Stimulated activated CD8-positive, alpha-beta memory T cell treated with anti-CD3 and anti-CD28 coated beads, Interleukin-4, amount 100 ng/mL, for 1 hour (primary cell): ENCODE measurements at places on chromosomes 5 and 9.

DNA sequence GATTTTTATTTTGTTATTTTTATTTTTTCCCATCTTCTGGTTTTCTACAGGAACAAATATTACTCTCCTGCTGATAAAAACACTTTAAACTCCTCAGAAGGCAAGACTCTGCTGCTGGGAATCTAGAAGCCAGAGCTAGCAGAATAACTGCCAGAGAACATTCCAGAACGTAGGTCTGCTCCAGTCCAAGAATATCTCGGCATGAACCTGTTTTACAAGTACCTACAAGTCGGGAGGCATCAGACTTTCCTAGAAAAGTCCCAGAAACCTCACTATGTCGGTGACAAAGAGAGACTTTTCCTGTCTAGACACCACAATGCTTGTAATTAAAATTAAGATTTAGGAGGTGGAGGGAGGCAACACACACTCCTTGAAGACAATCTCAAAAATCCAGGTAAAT lies 41.4 kb downstream of the FABP6 start:
- no peak for DNase-seq

GRCh38 chr9:91451431-91452270 lies 28.0 kb upstream of the NFIL3 start:
- DNase-seq = no peak

DNA sequence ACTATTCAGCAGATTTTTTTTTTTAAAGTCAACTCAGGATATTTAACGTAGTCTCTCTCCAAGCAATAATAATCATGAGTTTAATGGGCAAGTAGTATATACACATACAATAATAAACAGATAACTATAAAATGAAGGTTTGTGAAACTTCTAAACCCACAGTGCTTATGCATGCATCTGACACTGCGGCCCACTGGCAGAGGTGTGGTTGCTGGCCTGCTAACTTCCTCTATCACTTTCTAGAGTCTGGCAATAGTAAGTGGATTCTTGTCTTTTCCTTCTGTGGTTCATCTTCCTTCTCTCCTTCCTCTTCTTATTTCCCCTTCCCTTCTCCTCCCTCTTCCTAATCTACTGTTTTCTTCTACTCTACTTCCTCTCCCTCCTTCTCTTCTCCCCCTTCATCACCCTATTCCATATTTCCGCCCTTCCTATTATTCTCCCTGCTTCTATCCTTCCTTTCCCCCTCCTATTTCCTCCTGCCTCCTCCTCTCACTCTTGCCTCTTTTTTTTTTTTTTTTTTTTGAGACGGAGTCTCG lies 18.6 kb upstream of the AGXT2 start:
- DNase-seq = no peak

GRCh38 chr5:137316346-137316736 lies 182.8 kb downstream of the SPOCK1 start:
- no peak for DNase-seq

GRCh38 chr5:23825196-23825595 lies 317.8 kb downstream of the PRDM9 start:
- DNase-seq = no peak

DNA sequence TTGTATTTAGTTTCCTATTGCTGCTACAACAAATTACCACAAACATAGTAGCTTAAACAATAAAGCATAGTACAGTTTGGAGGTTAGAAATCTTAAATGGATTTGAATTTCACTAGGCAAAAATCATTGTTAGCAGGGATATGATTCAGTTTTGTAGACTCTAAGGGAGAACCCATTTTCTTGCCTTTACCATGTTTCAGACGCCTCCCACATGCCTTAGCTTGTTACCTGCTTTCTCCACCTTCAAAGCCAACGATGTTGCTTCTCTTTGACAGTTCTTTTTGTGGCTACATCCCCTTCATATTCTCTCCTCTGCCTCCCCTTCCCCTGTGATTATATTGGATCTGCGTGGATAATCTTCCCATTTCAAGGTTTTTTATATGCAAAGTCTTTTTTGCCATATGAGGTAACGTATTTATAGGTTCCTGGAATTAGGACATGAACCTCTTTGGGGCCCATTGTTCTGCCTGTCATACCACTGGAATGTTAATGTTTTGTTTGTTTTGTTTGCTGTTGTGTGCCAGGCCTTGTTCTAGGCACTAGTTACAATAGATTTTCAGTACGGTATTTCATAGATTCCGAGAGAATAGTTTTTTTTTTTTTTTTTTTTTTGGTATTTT lies 54.1 kb downstream of the UHRF2 start:
- no peak for DNase-seq
